Activated T-cell treated with anti-CD3 and anti-CD28 coated beads, Interleukin-2, amount 50 U/mL, for 24 hours (primary cell): ENCODE measurements at places on chromosomes 12 and 14.
A peak's percentile ranks its signal among the peaks of the same experiment; 100 is the strongest.

- DNase-seq: no peak
Observed at GRCh38 chr14:102565959-102566358, 26.5 kb upstream of the RCOR1 start.

GRCh38 chr12:56803750-56804149 is 40.6 kb downstream of the HSD17B6 start:
- DNase-seq: no peak

GRCh38 chr14:23069413-23069806 is 12.1 kb upstream of the CDH24 start:
- no peak for DNase-seq

DNA sequence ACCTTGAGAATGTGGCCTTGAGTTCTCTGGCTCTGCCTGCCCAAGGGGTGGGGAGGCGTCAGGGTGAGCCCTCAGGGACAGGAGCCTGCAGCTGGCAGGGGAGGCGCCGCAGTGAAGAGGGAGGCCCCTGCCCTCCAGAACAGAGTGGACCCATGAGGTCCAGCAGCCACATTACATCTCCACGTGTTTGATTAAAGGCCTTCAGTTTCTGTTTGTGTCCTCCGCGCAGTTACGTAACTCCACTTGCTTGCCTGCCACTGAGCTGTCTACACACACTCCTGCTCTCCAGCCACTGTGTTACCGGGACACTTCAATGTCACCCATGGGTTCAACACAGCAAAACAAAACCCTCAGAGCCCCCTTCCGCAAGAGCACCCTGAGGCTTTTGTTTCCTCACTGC is 70.4 kb downstream of the CHGA start:
- no peak for DNase-seq

DNA sequence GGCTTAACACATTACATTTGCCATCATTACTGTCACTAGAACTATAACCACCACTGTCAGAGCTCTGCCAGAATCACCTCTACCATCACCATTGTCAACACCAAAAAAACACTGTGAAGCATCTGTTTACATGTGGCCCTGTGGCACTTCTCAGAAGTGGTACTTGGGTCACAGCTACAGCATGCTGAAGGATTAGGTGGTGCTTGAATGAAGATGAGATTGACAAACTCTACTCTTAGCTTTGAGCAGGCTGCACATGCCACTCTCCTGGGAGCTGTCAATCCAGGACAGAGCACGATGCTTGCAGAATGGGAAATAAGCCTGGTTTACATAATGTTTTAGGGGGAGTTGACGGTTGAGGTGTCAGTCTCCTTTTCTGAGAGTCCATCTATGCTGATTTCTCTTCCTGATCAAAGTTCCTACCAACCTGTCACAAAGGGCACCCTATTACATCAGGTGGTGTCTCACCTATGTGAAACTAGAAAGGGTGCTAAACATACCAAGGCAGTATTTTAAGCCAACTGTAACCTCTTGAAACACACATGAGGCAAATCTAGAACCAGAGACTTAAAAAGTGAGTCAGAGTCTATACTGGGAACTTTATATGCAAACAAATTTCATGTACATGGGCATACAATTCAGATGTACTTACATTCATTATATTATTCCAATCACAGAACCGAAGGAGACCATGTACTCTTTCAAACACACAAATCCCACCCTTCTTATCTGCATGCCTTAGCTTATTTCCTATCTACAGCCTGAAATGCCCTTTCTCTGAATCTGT is 258.7 kb downstream of the EMP1 start:
- DNase-seq: no peak

- no peak for DNase-seq
Observed at GRCh38 chr12:116161588-116161987, 115.9 kb downstream of the MED13L start.

- DNase-seq: no peak
Observed at GRCh38 chr14:38202444-38203191, 5.1 kb upstream of the SSTR1 start.

DNA sequence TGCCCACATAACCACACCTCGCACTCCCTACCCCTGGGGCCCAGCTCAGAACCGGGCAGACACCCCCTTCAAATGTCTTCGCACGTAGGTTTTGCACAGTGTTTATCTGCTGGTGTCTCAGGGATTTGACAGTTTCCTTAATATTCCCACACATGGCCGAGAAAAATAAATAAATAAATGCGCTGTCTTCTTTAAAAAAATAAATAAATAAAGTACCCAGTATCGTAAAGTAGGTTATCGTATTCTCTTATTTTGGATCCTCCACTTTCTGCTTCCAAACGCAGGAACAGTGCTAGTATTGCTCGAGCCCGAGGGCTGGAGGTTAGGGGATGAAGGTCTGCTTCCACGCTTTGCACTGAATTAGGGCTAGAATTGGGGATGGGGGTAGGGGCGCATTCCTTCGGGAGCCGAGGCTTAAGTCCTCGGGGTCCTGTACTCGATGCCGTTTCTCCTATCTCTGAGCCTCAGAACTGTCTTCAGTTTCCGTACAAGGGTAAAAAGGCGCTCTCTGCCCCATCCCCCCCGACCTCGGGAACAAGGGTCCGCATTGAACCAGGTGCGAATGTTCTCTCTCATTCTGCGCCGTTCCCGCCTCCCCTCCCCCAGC is 710 bp upstream of the FOS start:
- peak; percentile 55 for DNase-seq

DNA sequence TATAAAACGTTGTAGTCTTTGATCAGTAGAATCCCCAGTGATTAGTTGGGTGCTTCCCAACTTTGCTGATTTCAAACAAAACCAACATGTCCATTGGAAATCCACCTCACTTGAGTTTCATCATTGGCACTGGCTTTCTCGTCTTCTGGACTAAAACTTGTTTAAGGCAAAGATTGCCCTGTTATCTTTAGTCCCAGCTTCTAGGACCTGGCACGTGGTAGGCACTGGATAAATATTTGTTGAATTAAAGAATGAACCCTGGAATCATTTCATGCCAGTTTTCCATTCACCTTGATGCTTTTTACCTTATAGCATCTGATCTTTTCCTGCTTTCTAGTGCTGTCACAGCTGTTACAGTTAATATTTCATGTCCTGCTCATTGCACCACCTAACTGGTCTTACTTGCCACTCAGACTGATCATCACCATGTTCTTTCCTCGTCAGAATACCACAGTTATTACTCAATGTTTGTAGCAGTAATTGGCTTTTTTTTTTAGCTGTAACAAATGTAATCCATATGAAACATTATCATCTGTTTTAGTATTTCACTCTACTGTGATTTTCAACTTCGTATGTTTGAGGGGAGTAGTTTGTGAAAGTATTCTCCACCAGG is 7.3 kb upstream of the C12orf50 start:
- no peak for DNase-seq

GRCh38 chr14:101600891-101601605 is 39.8 kb downstream of the DIO3 start:
- peak; percentile 24 for DNase-seq

- no peak for DNase-seq
Observed at GRCh38 chr14:25108959-25109358, 59.0 kb upstream of the STXBP6 start.

DNA sequence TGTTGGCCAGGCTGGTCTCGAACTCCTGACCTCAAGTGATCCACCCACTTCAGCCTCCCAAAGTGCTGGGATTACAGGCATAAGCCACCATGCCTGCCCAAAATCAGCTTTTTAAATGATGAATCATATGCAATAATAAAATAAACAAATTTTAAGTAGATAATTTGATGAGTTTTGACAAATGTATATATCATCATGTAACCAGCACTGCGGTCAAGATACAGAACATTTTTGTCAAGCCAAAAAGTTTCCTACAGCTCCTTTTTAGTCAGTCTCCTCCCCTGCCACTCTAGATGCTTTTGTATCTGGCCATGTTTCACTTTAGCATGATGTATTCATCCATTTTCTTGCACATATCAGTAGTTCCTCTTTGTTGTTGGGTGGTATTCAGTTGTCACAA is 17.2 kb downstream of the FRMD6 start:
- DNase-seq: no peak
